ENCODE measurements at places on chromosomes 4 and X.

- no peak for DNase-seq
These were observed 53.3 kb downstream of the TLL1 start for GRCh38 chr4:165926307-165926706.

DNA sequence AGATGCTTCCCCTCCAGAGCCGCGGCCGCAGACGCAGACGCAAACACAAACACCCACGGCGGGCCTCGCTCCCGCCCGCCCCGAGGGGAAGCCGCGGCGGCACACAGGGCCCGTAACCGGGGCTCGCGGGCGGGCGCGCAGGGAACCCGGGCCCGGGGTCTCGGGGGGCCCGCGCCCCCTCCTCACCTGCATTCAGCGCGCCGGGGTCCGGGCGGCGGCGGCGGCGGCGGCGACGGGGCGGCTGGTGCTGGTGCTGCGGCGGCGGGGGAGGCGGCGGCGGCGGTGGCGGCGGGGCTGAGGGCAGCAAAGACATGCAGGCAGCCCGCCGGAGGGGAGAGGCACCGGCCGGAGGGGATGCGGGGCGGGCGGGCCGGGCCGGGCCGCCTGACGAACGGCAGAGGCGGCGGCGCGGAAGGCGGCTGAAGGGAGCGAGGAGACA, 255 bp upstream of the CNOT6L start:
- DNase-seq = peak; percentile 44

GRCh38 chrX:138704596-138704995, 6.9 kb downstream of the FGF13 start:
- DNase-seq = no peak

DNA sequence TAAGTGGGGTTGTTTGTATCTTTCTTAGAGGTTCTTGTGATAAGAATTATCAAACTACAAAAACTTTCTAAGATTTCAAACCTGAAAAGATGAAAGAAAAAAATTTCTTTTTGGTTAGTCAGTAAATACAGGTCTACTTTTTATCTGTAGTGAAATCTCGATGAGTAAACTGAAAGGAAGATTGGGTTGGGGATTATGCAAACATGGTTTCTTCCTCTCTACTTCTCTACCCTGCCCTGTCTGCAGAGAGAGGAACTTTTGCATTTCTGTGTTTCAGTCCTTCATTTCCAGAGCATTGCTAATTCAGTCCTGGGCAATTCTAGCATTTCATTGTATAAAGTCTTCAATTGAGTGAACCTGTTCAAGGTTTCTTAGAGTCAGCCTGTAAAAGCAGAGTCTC, 51.6 kb upstream of the IL2 start:
- DNase-seq = no peak

- DNase-seq = no peak
These were observed 6.5 kb downstream of the SPRY1 start for GRCh38 chr4:123403080-123403604.

Measured in activated naive CD4-positive, alpha-beta T cell treated with anti-CD3 and anti-CD28 coated beads, Interleukin-2, amount 10 ng/mL, durations not matched to agents 7 days and 5 days (primary cell).